ENCODE measurements at places on chromosomes 13 and 19.

GRCh38 chr13:33855371-33855895 lies 37.5 kb downstream of the RFC3 start:
- no peak for DNase-seq

DNA sequence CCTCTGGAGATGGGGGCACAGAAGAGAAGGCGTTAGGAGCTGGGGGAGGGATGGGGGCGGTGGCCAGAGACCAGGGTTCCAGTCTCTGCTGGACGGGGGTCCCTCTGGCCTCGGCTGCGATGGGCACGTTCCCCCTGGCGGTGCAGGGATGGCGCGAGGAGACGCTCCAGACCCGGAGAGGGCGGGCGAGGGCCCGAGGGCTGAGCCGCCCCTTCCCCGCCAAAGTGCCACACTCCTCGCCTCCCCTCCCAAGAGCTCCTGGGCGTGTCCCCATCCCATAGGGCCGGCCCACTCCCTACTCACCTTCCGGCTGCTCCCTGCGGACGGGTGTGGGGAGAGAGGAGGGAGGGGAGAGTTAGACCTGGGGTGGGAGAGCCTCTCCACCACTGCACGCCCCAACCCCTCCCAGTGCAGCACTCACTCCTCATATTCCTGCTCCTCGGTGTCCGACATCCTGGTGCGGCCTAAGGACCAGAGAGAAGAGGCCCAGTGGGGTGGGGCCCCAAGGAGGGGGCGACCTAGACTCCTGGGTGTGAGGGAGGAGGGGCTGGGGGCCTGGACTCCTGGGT lies 2.2 kb downstream of the TNNT1 start:
- no peak for DNase-seq

GRCh38 chr13:23695711-23696464 lies 125.7 kb downstream of the TNFRSF19 start:
- no peak for DNase-seq

- DNase-seq = no peak
Observed at GRCh38 chr19:2902590-2903218, 2.0 kb downstream of the ZNF57 start.

DNA sequence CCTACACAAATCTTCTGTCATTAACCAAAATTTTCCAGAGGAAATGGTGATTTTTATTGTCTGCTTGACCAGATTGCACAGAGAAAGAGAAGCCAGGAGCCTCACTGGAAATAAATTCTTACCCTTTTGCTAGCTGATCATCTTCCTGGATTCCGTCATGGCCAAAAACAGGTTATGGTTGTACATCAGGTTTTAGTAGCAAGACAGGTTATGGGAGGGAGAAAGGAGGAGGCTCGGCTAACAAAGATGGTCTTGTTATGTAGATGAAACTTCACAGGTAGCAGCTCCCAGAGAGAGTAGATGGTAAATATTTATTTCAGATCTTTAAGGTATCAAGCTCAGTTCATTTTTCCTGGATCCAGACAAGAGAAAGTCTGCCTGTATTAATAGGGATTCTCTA lies 19.7 kb upstream of the CEACAM3 start:
- no peak for DNase-seq
